ENCODE measurements at places on chromosomes 6 and 20.

- no peak for DNase-seq
Measured at GRCh38 chr6:11328613-11329247, 96.3 kb upstream of the NEDD9 start.

DNA sequence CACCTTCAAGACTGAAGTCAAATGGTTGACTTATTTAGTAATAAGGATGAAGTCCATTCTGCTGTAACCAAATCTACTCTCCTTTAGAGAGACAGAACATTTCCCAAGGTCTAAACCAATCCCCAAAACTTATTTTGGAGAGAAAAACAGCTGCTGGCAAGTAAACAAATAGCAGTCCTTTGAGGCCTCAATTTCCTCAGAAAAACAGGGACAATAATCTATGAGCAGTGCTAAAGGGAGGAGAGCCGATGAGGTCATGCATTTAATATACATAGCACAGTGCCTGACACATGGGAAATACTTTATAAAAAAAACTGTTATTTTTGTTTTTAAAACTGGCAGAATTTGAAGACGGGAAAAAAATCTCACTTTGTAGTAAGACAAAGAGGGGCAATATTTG is 526.0 kb downstream of the EPM2A start:
- no peak for DNase-seq

GRCh38 chr6:40037271-40037670 is 103.0 kb upstream of the MOCS1 start:
- no peak for DNase-seq

DNA sequence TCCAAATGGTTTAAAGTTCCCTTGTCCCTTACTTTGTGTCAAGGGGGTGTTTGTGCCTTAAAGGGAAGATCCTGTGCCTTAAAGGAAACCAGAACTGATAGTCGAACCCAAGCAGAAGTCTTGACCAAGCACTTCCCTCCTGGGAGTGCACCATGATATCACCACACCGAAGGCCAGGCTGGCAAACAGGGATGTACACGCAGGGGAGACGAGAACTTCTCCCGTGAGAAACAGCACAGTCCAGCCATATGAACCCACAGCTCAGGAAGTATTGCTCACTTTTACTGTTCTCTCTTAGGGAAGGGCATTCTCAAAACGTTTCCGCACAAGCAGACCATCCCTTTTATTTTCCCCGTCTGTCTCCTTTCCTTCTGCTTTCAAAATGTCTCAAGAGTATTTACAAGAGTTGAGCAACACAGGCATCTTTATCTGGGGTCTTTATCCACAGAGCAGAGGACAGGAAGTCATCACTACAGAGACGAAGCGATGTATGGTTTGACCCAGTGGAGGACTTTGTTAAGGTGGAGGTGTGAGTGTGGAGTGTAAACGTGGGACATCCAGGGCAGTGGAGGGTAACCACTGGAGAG is 12.8 kb upstream of the SERPINB1 start:
- no peak for DNase-seq

DNA sequence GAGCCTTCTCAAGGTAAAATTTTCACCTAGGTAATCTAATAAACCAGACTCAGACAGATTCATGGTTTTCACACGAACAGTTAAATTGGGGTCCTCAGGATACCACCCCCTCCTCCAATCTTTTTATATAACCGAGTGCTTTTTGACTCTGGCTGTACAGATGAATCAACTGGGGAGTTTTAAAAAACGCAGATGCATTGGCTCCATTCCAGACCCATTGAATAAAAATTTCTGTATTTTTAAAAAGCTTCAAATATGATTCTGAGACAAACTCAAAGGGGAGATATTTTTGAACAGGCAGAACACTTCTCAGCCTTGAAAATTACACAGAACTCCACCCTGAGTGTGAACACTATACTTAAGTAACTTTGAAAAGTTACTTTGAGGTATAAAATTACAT is 7.2 kb downstream of the UTRN start:
- DNase-seq, result no peak

DNA sequence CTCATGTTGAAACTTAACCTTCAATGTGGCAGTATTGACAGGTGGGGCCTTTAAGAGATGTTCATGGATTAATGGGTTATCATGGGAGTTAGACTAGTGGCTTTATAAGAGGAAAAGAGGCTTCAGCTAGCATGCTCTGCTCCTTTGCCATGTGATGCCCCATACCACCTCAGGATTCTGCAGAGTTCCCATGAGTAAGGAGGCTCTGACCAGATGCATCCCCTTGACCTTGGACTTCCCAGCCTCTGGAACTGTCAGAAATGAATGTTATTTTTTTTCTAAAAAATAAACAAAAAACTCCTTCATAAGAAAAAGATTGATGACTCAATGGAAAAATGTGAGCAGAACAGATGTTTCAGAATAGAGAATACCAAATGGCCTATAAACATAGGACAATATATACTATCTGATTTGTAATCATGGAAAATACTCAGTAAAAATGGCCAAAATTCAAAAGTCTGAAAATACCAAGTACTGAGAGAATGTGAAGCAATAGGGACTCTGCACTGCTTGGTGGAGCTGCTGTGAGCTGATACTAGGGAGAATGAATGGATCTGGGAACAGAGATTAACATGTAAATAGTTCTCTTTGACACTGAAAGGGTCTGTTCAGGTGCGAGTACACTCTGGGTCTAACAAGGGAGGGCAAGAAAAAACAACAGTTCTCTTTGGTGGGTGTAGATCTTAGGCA is 7.4 kb upstream of the TRIM39 start:
- DNase-seq, result no peak

GRCh38 chr6:166307082-166308032 is 835 bp downstream of the PRR18 start:
- DNase-seq, result no peak

- no peak for DNase-seq
Measured at GRCh38 chr6:73285674-73286283, 22.8 kb upstream of the KHDC1 start.

- DNase-seq, result no peak
Measured at GRCh38 chr6:163339466-163339865, 75.1 kb upstream of the QKI start.

DNA sequence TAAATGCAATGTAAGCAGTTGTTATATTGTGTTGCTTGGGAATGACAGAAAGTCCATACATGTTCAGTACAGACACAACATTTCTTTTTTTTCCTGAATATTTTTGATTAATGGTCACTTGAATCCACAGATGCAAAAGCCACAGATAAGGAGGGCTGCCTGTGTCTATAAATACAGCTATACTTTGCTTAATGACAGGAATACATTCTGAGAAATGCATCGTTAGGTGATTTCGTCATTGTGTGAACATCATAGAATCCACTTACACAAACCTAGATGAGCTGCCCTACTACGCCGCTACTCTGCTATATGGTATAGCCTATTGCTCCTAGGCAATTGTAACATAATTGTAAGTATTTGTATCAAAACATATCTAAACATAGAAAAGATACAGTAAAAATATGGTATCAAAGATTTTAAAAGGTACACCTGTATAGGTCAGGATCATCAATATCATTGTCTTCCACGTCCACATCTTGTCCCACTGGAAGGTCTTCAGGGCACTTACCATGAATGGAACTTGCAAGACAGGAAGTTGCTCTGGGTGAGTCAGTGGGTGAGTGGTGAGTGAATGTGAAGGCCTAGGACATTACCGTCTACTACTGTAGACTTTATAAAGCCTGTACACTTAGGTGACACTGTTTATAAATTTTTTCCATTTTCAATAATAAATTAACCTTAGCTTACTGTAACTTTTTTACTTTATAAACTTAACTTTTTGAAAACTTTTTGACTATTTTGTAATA is 27.9 kb upstream of the POPDC3 start:
- no peak for DNase-seq

DNA sequence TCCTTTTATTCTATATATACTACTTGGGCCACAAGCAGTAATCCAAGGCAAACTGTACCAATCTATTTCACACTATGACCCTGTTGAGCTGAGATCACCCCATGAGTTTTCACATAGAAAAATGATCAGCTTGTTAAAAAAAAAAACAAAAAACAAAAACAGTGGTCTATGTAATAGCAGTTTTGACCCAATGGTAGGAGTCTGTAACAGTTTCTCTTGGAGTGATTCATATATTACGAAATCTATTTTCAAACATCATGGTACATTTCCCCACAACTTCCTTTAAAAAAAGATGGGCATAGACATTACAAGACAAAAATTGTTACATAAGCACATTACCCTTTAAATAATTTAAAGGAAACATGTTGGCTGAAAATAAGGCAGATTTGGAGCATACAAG is 78.1 kb downstream of the PRSS35 start:
- no peak for DNase-seq

DNA sequence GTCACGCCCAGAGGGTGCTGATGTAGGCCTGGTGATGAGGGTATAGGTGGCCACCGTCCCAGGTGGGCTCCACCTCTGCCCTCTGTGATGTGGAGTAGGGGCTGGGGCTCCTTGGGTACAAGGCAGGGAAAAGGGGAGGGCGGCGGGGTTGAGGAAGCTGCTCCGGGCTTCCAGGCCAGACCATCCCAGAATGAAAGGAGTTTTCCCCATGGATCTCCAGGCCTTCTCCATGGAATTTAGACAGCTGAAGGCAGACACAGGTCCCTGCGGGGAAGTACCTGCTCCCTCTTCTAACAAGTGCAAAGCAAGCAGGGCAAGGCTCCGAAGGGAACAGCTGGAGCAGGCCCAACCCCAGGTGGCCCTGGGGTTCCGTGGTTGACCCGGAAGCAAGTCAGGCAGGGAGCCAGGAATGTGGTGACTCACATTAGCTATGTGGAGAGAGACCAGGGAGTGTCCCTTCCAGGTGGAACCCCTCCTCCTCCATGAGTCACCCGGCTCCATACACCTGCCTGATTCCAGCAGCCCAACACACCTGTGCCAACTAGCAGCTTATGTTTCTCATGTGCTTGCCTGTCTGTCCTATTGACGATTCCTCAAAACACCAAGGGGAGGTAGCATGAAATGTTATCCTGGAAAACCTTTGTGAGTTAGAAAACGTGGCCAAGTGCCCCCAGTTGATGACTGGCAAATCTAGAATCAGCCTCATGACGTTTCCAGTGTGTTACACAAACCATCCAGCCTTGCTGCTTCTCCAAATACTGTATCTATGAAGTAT is 59.7 kb upstream of the SNX9 start:
- no peak for DNase-seq

GRCh38 chr6:1524040-1524480 is 85.7 kb upstream of the FOXC1 start:
- peak; percentile 63 for DNase-seq

DNA sequence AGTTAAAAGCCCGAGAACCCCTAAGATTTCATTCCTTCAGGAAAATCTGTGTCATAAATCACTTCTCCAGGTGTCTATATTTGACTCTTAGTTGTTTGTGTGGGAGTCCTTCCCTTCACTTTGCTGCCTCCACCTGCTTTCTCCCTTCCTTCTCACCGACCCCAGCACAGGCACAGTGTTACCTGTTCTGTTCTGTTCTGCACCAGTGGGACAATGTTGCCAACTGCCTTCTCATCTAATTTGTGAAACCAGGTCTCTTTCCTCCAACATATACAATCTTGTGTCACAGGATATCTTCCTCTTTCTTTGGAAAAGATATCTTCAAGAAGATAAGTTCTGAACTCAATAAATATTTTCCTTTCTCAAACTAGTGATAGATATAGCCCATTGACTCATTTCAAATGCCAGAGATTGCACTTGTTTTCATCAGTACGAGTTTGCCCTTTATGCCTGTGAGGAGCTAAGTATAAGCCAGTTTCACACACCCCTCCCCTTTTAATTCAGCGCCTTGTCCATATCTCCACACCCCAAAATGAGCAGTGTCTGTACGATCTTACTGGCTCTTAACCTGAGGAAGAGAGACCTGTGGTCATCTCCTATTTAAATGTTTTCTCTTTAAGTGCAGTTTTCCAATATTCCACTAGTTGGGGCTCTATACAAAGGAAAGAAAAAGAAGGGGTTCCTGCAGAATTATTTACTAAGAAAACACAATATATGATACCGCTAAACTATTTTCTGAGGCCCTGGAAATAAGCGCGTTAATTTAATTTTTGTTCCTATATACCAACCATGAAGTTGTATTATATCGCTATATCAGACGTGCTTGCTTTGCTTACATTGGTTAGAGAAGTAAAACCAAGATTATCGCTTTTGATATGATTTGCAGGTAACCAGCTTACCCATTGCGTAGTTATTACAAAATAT is 81.6 kb upstream of the PREP start:
- DNase-seq, result no peak

DNA sequence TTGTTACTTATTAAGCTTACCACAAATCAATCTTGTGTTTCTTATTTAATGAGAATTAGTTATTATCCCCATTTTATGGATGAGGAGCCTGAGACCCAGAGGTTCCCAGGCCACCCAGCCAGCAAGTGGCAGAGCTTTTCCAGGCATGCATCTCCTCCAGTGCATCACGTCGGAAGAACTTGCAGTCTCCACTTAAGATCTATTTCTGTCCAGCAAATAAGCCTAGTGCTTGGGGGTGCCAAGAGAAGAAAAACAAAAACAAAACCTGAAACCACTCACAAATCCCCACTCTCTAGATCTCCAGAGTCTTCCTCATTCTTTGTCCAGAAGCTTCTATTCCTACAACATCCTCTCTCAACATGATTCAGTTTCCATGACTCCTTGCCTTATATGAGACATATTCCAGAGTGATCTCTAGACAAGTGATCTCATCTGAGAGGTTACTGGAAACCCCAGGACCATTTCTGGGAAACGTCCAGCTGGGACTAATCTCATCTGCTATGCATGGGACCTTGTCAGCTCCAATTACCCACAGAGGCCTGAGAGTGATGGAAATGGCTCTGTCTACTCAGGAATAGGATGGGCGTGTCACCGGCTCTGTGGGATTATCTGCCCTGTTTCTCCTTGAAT is 4.1 kb downstream of the GUCA1B start:
- no peak for DNase-seq

- no peak for DNase-seq
Measured at GRCh38 chr20:46057856-46058598, 29.0 kb downstream of the SLC12A5 start.

GRCh38 chr6:6105472-6106036 is 98.8 kb upstream of the NRN1 start:
- no peak for DNase-seq

DNA sequence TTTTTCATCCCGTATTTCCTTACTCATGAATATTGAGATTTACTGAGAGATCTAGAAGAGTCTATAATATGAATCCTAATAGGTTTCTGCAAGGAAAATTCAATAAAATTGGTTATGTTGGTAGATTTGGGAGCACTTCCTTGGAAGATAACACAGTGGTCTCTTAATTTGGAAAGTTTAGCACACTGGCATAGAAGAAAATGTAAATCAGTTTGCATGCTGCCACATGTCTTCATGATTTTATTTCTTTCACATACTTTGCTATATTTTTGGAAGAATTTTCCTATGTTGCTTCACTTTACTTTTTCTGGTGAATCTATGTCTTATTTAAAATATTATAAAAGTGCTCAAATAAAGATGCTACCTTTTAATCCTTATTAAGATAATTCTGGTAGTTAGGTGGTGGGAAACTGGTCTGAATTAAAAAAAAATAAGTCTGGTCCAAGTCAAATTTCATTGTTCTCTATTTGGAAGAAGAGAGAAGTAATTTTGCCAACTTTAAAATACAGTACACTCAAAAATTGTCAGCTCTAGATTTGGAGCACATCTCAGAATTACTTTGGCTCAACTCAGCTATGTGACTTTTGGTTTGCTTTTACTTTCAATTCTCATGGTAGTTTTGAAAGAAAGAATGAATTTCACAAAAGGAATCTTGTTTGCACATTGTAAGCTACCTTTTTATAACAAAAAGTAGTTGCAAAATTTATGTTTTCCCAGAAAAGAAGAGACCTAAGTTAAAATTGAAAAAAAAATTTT is 197.3 kb downstream of the CENPW start:
- no peak for DNase-seq

GRCh38 chr6:116536216-116536621 is 9.3 kb downstream of the TRAPPC3L start:
- peak; percentile 20 for DNase-seq
